GM10248 (cell line): ENCODE measurements at places on chromosomes 16 and 17.

DNA sequence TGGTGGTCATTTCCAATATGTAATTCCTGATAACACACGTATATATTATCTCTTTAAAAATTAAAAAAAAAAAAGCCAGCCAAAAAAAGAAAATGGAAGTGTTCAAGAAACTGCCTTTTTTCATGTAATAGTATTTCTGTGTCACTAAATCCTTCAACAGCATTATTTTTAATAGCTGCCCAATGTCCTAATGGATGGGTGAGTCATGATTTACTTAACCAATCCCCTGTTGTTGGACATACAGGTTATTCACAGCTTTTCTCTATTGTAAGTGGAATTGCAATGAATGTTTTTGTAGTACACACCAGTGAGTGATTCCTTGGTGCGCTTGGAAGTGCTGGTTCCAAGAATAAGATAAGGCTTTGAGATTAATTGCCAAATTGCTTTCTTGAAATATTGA lies 124.9 kb downstream of the WWOX start:
- DNase-seq: no peak

- DNase-seq: no peak
Measured at GRCh38 chr17:64096037-64096436, 33.9 kb downstream of the ERN1 start.

DNA sequence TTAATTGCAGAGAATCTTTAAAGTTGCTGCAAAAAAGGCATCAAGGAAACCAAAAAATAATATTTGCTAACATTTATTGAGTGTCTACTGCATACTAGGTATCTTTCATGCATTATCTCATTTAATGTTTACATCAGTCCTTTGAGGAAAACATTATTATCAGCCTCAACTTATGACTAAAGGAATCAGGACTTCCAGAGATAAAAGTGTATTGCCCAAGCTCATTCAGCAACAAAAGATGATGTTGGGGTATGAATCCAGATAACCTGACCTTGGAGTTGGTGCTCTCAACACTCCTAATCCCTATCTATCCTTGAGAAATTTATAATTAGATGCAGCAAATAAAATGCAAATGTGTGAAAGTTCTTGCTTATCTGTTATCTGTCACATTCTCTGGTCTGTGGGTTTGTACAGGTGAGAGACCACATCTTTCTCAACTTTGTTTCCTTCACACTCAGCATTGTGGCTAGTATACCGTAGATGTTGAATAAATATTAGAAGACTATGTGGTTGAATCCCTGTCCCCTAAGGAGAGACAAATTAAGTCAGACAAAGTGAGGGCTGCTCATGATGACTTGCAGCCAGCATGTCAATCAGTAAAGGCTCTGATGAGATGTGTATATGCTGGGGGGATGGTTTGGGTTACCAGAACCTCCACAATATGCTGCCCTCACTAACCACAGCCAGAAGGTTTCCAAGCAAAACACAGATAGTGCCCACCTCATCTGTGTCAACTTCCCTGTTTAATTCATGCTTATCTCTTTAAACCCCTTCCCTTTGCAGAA lies 82.6 kb downstream of the NOG start:
- no peak for DNase-seq

GRCh38 chr17:41254861-41255260 lies 323 bp upstream of the KRTAP9-9 start:
- DNase-seq: peak; percentile 1

DNA sequence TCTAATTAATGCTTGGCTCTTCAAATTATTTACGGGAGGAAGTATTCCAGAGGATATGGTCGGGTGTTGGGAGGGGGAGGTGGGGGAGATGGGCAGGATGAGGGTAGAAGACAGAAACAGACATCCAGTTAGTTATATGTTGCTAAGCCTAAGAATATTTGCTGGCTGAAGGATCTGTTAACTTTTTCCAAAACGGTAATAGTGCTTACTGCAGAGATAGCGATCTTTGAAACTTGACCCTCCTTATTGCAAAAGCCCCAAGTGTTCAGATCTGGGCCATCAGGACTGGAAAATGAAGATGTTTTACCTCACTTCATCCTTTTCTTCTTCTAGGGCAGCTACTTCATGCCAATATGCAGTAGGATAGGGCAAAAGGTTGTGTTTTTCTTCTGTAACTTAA lies 27.0 kb upstream of the MMD start:
- DNase-seq: no peak

DNA sequence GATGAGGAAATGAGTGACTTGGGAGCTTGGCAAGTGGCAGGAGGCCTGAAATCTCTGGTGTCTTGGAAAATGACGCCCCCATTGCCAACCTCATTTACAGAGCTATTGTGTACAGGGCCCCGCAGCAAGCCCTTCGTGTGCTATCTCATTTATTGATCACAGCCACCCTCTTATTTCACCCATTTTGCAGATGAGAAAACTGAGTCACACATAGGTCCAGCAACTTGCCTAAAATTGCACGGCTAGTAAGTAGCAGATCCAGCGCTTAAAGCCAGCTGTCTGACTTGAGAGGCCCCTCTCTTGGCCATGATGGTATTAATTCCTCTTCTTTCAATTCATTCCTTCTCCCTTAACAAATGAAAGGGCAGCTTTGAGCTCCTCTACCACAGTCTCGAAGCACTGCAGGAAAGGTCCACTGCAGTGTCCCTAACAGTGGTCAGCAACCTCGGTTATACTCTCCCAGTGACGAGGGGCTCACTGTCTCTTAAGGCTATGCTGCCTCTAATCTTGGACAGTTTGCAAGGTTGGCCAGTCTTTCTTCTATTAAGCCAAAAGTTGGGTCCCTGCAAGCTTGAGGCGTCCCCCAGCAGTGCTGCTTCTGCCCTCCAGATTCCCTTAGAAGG lies 162.2 kb downstream of the COPRS start:
- DNase-seq: no peak
